ENCODE measurements at places on chromosomes 16 and 17.
A peak's percentile ranks its signal among the peaks of the same experiment; 100 is the strongest.

- DNase-seq: no peak
These were observed 578.4 kb downstream of the CDH11 start for GRCh38 chr16:64543441-64543840.

- no peak for DNase-seq
These were observed 9.5 kb downstream of the CD300LB start for GRCh38 chr17:74521701-74522201.

- DNase-seq: no peak
These were observed 14.0 kb downstream of the SOX9 start for GRCh38 chr17:72134608-72135394.

GRCh38 chr16:25372716-25373115, 115.1 kb upstream of the ZKSCAN2 start:
- no peak for DNase-seq

- no peak for DNase-seq
These were observed 36.4 kb downstream of the MBTPS1 start for GRCh38 chr16:84080378-84080777.

DNA sequence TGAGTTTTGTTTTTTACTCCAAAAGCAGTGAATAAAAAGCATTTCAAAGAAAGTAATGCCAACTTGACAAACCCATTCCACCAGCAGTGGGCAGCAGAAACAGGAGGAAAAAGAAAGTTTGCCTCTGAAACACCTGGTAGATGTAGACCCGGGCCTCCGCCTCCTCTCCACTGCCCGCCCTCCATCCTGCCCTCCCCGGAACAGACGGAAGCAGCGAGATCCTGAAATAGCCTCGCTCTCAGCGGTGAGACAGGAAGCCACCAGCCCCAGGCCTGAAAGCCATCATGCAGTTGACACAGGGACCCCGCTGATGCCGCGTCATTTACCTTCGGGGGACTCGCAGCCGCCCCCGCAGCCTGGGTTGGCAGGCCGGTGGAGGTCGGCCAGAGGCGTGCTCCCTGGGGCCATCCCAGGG, 67.8 kb downstream of the C16orf78 start:
- peak; percentile 81 for DNase-seq

- no peak for DNase-seq
These were observed 7.4 kb downstream of the ZDHHC7 start for GRCh38 chr16:85003725-85004586.

GRCh38 chr16:19582050-19582831, 26.7 kb downstream of the VPS35L start:
- DNase-seq: no peak

- DNase-seq: no peak
These were observed 15.0 kb downstream of the TRPV1 start for GRCh38 chr17:3594051-3594800.

- no peak for DNase-seq
These were observed 20.5 kb downstream of the SMPD3 start for GRCh38 chr16:68427649-68428303.

DNA sequence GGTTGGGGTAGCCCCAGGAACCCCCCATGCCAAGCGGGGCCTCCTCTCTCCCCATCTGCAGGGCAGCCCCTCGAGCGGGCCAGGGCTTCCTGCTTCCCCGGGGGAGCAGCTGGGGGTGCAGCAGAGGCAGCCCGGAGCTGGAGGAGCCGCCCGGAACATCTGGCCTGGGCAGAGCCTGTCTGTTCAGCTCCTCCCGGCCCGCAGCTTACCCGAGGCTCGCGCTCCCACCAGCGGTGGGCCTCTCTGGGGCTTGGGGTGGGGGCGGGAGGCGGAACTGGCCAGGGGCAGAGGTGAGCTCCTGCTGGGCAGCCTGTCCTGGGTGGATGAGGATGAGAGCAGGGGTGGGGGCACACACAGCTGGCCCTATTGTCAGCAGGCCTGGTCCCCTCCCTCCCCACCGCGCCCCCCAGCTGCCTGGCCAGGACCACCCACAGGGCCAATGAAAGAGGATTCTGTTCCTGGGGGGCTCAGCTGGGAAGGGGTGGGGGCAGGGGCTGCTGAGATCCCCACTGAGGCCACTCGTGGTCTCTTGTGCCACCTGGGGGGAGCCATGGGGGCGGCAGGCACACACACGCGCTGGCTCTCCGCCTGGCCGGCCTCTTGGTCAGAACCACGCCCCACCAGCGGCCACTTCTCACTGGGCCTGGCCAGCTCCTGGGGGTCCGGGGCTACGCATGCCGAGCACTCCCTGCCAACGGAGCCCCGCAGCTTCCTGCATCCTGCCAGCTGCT, 34.7 kb downstream of the BAHCC1 start:
- no peak for DNase-seq

DNA sequence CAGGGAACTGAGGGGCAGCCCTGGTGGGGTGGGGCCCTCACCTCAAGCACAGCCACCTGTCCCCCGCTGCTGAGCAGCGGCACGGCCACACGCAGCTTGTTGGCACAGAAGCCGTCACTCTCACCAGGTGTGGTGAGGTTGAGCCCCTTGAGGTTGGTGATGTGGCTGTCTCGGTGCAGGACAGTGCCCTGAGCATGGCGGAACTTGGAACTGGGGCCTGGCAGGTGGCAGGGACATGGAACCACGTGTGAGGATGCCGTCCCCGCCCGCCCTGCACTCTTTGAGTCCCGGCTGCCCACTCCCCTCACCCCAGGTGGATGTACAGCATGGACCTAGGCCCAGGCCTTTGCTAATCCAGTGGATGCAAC, 9.7 kb upstream of the VASN start:
- no peak for DNase-seq

- no peak for DNase-seq
These were observed 10.7 kb upstream of the CCL22 start for GRCh38 chr16:57347858-57348257.

Measured in naive thymus-derived CD8-positive, alpha-beta T cell (primary cell).